Epithelial cell of proximal tubule (primary cell): ENCODE measurements at places on chromosomes 4 and X. TPM values are rescaled to one million over a fixed set of nuclear protein-coding genes. Genes with fewer than 3 reads are reported as not detected.

- DNase-seq = no peak
Measured at GRCh38 chr4:145281951-145282350, 101.6 kb upstream of the OTUD4 start.

DNA sequence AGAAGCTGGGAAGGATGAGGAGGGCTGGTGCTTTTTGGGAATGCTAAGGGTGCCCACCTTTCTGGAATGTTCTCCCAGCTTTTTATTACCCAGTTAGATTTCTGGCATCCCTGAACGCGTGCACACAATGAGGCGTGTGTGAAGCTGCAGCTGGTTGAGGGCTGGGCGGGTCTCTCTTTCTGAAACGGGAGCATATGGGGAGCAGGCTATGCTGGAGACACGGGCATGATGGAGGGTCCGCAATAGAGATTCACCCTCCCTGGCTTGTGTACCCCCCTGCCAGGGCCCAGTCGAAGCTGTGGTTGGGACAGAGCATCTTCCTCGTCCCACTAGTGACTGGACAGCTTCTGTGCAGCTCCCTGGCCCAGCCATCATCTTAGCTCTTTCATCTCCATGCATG, 8.5 kb downstream of the NSG1 start:
- no peak for DNase-seq

DNA sequence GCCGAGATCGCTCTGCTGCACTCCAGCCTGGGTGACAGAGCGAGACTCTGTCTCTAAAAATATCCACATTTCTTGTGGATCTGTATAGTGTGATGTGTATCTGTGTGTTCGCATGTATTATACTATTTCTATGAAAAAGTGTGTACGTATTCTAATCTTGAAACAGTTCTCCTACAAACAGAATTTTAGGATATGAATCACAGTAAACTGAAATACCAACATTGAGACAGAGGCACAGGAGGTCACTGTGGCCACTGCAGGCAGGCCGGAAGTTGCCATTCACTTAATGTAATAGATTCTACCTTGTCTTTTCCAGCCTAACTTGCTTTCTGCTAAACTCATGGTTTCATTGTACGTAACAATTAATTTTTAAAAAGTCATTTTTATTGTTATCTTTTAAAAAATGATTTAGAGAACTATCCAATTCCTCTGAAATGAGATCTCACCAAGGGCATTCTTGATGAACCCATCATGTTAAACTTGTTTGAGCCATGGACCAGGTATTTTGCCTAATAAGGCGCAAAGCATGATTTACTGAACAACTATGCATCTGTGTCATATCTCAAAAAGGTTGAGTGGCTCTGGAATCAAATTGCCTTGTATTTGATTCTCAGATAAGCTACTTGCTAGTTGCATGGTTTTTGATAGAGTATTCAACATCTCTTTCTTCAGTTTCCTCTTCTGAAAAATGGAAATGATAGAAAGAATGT, 154.9 kb upstream of the GYPA start:
- DNase-seq = no peak

GRCh38 chrX:55624403-55624802, 1.2 kb downstream of the FOXR2 start:
- DNase-seq = peak; percentile 59

- DNase-seq = no peak
Measured at GRCh38 chrX:72498782-72499181, 73.9 kb downstream of the HDAC8 start.

GRCh38 chr4:15077969-15078368, 75.7 kb downstream of the CPEB2 start:
- DNase-seq = no peak

DNA sequence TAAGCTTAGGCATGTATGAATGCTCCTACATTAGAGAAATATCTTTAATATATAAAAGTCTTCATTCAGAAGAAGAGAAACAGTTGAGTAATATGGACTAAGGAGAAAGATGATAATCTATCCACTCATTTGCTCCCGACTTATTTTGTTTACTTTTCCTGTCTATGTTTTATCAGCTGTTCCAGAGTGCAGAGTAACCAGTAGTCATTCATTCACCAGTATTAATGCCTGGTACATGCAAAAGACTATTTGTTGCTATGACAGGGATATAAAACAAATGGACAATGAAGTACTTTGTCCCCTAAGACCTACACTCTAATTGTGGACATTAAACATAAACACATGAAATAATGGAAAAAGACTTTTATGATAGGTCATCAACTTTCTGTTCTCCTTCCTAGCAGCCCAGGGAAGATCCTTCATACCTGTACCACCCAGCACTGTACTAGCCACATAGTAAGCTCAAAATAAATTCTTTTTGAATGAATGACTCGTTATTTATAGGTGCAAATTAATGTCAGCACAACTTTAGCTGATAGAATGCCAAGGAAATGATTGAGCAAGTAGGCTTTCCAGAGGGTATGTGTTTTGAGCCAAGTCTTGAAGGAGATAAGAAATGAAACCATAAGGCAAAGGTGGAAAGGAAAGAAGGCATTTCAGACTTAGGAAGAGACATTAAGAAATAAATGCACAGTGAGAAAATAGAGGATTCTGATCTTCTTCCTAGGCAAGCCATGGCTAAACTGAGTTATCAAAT, 45.0 kb upstream of the IL13RA1 start:
- DNase-seq = no peak

Gene ADH5
- total RNA-seq = 124 and 126 TPM in 2 replicates

Gene RTL5
- total RNA-seq = 0.86 and 0.94 TPM in 2 replicates

Gene TSPAN7
- total RNA-seq = 0.29 and 1.9 TPM in 2 replicates

Gene PCDH19
- 0.22 and 0.52 TPM in 2 replicates for total RNA-seq

Gene SPARCL1
- total RNA-seq = not detected in 2 replicates

Gene ZDHHC15
- total RNA-seq = 0.29 and 1.1 TPM in 2 replicates

Gene SCML2
- total RNA-seq = 1.3 and 2.0 TPM in 2 replicates
